ENCODE measurements at places on chromosomes 6 and 20.
A peak's percentile ranks its signal among the peaks of the same experiment; 100 is the strongest.

DNA sequence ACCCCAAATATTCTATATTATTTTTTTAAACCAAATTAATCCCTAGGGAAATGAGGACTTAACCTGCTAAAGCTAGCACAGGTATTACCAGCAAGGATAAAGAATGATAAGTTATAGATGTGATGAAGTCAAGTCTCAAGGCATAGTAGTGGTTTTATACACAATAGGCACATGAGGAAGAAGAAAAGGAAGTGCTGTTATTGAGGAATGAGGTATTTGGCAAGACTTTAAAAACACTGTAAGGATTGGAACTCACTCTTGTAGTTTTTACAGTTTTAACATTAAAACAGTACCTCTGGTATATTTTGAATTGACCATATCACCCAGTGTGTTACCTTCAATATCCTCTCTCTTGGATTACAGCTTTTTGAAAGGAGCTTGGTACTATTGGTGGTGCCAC is 54.6 kb downstream of the PHF3 start:
- no peak for DNase-seq

GRCh38 chr6:79814940-79815339 is 132.4 kb downstream of the ELOVL4 start:
- DNase-seq = no peak

DNA sequence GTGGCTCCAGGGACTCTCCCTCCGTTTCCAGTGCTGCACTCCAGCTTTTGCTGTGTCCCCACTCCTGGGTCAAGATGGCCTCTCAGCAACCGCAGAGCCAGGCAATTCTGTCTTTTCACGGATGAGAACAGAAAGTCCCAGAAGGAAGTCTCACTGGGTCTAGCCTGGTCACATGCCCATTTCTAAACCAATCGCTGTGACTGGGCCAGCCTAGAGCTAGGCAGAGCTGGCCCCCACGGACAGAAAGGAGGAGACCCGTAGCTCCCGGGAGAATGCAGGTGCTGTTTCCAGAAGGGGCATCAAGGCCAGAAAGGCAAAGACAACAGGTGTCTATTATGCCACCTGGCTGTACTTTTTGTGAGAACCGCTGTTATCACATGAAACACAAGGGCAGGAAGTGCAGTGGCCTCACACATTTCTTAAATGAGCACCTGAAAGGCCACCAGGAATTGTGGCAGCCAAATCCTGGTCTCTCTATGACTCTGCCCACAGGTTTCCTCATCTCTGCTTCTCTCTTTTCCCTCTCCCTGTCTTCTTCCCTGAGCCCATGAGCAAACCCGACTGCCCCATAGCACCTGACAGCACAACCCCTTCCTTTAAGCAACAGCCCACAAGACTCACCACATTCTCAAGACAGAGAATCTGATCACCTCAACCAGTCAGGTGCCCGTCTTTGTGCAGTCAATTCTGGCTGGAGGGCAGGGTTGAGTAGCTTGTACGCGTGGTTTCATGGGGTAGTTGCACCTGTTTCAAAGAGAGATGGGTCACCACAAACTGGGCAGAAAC is 37.1 kb upstream of the B4GALT5 start:
- DNase-seq = peak; percentile 7

DNA sequence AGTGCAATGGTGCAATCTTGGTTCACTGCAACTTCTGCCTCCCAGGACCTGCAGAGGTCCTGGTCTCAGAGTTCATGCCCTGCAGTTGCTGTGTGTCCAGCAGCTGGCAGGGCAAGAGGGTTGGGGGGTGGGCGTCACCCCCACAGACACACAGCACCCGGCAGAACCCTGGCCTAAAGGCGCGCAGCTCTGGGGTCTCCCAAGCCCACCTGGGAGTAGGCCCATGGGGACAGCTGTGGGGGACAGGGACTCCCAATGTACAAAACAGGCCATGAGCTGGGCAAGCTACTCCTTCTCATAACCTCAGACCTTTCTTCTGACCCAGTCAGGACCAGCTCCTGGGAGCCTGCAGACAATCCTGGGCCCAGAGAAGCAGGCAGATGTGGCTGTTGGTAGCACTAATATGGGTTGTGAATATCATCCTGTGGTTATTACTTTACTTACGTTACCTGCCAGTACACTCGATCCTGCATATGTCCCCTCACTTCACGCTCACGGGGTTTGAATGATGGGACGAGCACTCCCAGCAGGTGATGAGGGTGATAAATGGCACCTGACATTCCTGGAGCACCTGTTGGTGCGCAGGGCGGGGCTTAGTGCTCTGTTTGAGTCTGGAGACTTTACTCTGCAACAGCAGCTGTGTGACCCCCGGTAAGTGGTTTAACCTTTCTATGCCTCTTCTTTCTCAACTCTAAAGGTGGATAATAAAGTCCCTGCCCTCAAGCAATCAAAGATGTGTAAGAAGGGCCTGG is 39.9 kb upstream of the SULF2 start:
- DNase-seq = no peak

- DNase-seq = no peak
These were observed 102.8 kb downstream of the MTFR2 start for GRCh38 chr6:136147342-136147741.

DNA sequence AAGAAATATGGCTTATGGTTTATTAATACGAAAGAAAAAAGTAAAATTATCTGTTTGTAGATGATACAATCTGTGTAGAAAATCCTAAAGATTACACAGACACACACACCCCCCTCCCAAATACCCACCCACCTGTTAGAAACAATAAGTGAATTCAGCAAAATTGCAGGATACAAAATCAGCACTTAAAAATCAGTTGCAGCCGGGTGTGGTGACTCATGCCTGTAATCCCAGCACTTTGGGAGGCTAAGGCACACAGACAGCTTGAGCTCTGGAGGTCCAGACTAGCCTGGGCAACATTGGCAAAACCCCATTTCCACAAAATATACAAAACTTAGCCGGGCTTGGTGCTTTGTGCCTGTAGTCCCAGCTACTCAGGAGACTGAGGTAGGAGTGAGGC is 42.3 kb downstream of the NINL start:
- DNase-seq = no peak

DNA sequence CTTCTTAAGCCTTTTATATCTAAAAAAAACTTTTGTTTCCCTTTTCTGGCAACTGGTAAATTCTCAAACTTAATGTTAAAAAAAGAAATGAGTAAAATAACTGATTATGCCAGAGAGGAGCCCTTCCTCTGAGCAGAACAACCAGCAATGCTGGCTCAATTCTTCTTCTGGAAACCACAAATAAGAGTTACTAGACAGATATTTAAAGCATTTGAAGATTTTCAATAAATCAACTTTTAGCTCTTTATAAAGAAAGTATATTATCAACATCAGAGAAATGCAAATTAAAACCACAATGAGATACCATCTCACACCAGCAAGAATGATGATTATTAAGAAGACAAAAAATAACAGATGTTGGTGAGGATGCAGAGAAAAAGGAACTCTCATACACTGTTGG is 61.1 kb upstream of the TCF21 start:
- DNase-seq = no peak

- DNase-seq = no peak
These were observed 263.9 kb downstream of the DLL1 start for GRCh38 chr6:170026751-170027646.

GRCh38 chr6:107187630-107188029 is 72.3 kb upstream of the BEND3 start:
- no peak for DNase-seq

- DNase-seq = no peak
These were observed 3.5 kb upstream of the EFHC1 start for GRCh38 chr6:52416629-52417151.

DNA sequence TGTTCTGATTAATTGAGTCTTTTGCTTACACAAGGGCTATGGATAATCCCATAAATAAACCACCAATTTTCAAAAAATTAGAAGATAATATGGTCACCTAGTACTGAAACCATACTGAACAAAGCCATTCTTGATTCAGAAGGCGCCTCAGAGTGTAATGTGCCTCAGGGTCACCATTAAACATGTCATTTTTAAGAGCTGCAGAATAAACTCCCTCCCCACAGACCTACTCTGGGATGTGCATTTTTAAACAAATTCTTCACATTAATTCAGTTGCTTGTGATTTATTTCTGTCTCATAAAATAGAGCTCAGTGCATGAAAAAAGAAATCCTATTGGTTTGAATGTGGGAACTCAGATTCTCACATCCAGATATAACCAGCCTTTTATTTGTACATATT is 202.1 kb upstream of the HEY2 start:
- DNase-seq = no peak

- no peak for DNase-seq
These were observed 116.9 kb upstream of the DTNBP1 start for GRCh38 chr6:15779726-15780125.

- peak; percentile 28 for DNase-seq
These were observed 887 bp upstream of the AIF1 start for GRCh38 chr6:31614075-31614619.

GRCh38 chr6:125733516-125734300 is 15.7 kb upstream of the HEY2 start:
- no peak for DNase-seq

DNA sequence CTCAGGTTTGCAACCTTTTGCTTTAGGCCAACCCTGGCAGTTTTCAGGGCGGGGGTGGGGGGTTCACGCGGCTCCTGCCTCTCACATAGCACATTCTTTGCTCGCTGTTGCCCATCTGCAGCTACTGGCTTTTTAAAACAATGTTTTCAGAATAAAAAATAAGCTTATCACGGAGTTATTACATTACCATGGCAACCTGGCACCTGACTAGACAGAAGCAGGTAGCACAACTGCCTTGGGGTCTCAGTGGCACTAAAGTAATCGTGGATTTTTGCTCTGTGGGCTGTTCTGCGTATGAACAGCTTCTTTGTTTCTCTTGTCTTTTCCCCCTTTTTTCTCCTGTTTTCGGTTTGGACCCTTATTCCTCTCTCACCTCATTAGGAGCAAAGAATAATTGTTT is 9.1 kb upstream of the MANBAL start:
- DNase-seq = no peak

GRCh38 chr6:94510877-94511276 is 1066.5 kb upstream of the MANEA start:
- no peak for DNase-seq
